ENCODE measurements at places on chromosomes 4 and X. TPM values are rescaled to one million over a fixed set of nuclear protein-coding genes. Genes with fewer than 3 reads are reported as not detected.

Gene TMSB15B
- 35.3 TPM for polyA plus RNA-seq

Gene TENM3
- 19.1 TPM for polyA plus RNA-seq

DNA sequence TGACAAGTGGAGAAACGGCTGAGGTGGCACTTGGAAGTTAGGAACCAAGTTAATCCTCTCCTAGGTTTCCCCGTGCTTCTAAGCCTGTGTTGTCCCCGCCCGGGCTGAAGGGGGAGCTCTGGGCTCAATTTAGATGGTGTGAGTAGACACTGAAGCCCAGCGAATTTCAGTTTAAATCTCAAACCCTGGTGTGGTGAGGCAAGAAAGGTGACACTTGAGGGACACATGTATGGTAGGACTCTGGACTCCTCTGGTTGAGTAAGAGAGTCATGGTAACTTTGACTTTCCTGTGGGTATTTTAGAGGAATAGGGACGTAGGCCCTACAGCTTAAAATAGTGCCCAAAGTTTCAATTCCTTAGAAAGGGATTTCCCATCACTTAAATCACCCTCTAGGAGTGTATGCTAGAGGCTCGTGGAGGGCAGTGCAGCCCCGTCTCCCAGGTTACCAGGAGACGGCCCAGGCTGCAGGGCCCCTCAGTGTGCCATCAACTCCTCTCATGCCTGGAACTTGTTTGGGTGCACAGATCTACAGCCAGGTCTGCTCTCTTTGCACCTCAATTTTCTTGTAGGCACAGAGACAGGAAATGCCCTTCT is 24.0 kb downstream of the HAND2 start:
- DNase-seq: peak; percentile 90

- no peak for DNase-seq
Observed at GRCh38 chrX:133550665-133551485, 135.6 kb upstream of the GPC4 start.

DNA sequence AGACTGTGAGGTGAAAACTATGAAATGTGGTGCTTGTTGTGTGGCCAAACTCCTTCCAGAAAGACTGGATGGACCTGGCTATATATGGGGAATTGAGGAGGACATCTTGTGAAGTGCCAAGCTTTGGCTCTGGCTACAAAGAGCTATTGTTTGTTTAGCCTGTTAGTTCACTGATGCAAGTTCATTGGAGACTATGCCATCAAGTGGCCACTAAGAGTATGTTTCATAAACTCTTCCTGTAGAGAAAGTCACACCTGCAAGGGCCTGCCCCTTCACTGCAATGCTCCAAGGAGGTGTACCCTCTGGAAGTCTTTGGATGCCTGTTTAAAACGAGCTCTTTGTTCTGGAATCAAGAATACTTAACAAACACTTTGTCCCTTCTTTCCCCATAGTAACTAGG is 382.0 kb downstream of the GABRG1 start:
- peak; percentile 54 for DNase-seq

DNA sequence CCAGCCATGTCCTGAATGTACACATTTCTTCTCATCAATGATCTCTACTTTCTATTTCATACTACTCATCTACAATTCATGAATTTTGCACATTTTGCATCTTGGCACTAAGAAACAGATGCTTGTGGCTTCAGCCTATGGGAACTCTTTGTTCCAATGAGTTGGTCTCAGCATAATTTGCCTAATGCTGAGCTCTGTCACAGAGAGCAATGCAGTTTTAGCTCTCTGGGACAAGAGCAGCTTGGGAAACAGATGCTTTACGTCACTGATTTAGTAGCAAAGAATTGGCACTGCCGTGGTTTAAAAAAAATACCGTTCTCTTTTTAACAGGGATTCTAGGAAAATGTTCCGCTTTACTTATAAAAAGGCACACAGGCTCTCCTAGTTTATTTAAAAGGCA is 162.4 kb downstream of the WDFY3 start:
- DNase-seq: no peak

DNA sequence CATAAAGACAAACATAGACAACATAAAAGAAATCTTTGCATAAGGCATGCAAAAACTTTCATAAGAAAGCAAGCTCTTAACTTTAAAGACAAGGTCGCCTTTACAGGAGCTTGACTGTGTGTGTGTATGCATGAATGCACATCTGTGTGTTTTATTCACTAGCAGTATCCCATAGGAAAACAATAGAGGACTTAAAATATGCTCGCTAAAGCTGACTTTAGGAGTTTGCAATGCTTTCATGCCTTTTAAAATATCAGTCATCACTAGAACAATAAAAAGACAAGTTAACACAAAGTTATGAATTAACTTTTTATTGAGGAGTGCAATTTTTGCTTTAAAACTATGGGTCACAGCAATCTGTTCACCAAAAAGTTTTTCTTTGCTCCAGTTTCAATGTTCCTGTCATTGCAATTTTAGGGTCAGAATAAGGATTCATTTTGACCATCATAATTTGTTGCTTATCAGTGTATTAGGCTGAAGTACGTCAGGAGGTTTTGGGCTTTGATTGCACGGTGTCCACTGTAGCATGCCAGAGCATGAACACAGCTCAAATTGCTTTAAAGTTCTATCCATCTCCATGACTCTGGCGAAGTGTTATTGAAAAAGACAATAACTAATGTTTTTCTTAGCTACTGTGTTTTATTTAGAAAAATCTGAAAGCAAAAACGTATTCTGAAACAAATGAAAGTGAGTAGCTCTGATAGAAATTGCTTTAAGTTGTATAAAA is 36.9 kb downstream of the ANXA10 start:
- no peak for DNase-seq

GRCh38 chr4:87274803-87275202 is 47.9 kb downstream of the HSD17B13 start:
- DNase-seq: no peak

Gene GABRE
- 4.9 TPM for polyA plus RNA-seq

DNA sequence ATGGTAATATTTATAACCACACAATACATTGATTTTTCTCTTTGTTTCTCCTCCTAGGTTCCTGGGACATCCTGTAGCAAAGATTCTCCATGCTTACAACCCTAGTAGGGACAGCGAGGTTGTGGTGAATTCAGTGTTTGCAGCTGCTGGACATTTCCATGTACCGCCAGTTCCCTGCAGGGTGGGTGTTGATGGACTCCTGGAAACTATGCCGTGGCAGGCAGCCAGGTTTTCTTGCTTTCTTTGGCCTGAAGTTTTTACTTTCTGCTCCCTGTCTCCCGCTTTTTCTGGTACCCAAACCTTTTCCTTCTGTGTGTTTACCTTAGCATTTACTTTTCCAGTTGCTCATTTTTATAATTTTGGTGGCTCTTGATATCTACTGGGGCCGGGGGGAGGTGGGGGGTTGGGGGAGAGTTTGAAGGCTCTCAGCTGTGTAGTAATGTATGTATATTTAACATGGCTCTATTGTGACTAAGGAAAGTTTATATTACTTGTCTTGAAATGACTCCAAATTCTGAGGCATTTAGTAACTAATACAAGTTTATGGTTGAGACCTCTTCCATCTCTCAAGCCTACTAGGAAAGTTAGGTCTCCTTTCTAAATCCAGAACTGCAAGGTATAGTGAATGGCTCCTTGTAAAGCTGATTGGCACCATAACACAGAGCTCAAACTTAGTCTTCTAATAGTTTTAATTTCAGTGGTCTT is 89.7 kb downstream of the TMEM131L start:
- DNase-seq: no peak

- no peak for DNase-seq
Observed at GRCh38 chr4:94700298-94700697, 57.5 kb upstream of the BMPR1B start.

- no peak for DNase-seq
Observed at GRCh38 chr4:48470570-48470969, 12.6 kb upstream of the SLC10A4 start.

GRCh38 chr4:139619644-139620043 is 46.0 kb upstream of the MGST2 start:
- DNase-seq: peak; percentile 79

DNA sequence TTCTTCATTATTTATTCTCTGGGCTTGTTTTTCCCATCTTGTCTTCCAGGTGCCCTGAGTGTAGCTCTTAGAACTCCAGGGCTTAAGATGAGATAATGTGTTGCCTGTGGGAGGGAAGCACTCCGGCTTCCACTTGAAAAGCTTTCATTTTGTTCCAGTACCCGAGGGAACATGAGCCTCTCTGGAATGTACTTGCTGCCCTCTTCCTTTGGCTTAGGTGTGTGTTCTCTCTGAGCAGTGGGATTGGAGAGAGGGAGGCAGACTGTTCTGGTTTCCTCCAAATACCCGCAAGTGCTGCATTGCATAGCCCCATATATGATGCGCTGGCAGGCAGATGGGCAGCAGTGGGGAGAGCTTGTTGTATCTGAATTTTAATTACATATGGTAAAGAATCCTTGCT is 861 bp upstream of the DTHD1 start:
- peak; percentile 30 for DNase-seq

- no peak for DNase-seq
Observed at GRCh38 chr4:79650217-79650616, 242.2 kb upstream of the GK2 start.

Gene AFM
- polyA plus RNA-seq: not detected

DNA sequence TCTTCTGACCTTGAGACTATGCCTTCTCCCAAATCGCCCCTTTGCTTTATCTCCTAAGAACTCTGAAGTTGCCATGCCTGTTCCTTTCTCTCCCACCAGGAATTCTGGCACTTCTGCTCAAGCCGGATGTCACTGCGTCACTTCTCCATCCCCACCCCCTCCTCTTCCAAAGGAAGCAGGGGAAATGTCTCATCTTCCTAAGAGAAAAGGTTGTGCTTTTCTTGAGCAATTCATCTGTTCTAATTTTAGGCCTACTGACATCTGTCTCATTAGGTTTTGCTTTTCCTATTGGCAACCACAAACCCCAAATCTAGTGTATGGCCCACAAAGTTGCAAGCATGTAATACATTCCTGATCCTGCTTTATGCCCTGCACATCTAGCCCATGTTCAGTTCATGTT is 163.1 kb upstream of the PLAC1 start:
- DNase-seq: peak; percentile 24

Gene CRMP1
- polyA plus RNA-seq: 52.7 TPM

DNA sequence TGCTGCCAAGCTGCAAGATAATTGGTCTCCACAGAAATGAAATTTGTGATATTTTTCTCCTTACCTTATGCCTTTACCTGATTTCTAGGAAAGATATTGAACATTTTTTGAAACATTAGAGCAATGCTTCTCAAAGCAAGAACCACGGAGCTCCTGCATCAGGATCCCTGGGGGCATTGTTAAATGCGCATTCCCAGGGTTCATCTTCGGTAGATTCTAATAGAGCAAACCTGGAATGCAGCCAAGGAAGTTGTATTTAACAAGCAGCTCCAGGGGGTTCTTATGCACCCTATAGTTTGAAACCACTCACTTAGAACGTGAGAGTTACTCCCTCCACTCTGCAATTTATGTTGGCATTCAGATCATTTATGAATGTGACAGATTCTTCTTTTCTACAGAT is 126.2 kb downstream of the SLC39A8 start:
- DNase-seq: peak; percentile 49

DNA sequence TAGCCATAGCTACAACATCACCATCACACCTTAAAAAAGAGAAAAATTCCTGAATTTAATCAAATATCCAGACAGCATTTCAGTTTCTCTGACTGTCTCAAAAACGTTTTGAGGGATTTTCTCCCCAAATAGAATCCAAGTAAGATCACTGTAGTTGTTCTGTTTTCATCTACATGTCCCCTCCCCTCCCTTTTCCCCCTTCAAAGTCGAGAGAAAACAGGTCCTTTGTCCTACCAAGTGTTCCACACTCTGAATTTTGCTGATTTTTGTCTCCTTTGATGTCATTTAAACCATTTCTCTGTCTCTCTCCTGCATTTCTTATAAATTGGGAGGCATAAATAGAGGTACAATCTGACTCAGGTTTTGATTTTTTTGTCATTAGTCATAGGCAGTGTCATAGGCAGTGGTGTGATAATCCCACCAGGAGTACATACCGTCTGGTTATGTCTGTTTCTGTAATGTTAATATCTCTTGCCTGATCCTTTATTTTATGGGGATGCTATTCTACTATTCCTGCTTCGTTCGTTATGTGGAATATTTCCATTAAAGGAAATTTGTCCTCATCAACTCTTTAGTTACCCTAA is 348.6 kb downstream of the PTTG2 start:
- DNase-seq: no peak

- no peak for DNase-seq
Observed at GRCh38 chr4:157994863-157995262, 178.0 kb downstream of the GASK1B start.

DNA sequence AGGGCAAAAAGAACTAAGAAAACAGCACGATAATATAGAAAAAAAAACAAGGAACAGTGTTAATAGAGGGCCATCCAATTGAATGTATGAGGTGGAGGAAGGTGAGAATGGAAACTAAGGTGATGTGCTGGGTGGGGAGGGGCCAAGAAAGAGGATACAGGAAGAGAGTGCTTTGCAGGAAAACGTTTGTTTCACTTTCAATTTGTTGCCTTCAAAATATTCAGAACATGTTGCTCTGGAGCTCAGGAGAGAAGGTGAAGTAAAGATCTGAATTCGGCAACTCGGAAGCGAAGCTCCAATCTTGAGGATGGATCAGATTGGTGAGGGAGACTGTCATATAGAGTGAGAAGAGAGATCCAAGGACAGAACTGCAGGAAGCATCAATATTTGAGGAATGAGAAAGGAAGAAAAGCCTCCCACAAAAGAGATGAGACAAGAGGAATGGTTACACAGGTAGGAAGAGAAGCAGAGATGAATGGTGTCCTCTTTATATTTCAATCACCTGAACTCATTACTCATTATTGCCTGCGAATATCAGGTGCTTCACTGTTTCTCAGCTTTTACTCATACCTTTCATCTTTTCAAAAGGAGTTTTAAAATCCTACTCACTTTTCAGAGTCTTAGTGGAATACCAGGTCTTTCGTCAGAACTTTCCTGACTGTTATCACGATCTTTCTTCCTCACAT is 14.7 kb upstream of the SEC24D start:
- peak; percentile 91 for DNase-seq

Gene FREM3
- 0.28 TPM for polyA plus RNA-seq

DNA sequence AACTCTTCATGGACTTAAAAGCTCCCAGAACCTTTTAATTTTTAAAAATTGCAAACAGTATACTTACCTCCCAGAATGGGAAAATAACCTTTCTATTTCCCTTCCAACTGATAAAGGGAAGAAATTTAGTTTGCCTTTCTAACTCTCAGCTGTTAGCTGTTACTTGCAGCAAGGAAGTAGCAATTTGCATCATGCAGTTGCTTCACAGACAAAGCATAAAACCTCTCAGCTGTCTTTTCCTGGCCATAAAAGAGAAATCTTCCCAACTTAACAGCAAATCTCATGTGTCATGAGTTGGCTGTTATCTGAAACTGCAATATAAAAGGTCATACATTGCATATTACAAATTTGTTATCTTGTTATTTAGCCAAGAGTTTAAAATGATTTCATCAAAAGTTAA is 18.4 kb downstream of the C4orf17 start:
- no peak for DNase-seq

Gene ANAPC10
- 58.3 TPM for polyA plus RNA-seq

Gene DCX
- polyA plus RNA-seq: 0.54 TPM

Gene BST1
- 0.99 TPM for polyA plus RNA-seq

- peak; percentile 79 for DNase-seq
Observed at GRCh38 chr4:140637836-140638235, 69.1 kb upstream of the UCP1 start.

Gene LEF1
- 1.0 TPM for polyA plus RNA-seq

- no peak for DNase-seq
Observed at GRCh38 chr4:154686838-154687237, 57.0 kb upstream of the LRAT start.

GRCh38 chrX:9163214-9163709 is 129.3 kb upstream of the FAM9B start:
- DNase-seq: no peak

Measured in GM23338 (cell line).